Cortex of kidney (tissue), 1 donor: ENCODE measurements at places on chromosomes 5 and 9.

- DNase-seq, result no peak
Measured at GRCh38 chr9:6938447-6938846, 180.7 kb downstream of the KDM4C start.

DNA sequence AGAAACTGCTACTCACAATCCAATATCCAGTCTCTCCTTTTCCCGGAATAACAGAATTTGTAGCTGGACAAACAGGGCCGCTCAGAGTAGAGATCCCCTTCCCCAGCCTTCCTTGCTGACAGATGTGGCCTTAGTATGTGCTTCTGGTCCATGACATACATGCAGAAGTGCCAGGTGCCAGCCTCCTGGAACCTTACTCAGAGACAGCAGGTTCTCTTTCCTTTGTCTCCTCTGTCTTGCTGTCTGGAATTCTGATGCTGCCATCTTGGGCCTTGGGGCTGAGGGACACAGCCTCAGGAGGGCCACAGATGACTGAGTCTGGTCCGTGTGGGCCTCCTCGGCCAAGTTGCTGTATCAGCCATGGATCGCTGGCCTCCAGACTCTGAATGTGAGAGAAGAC lies 210.1 kb downstream of the PAX5 start:
- DNase-seq, result no peak

GRCh38 chr5:62690421-62690820 lies 111.8 kb downstream of the LRRC70 start:
- DNase-seq, result no peak

DNA sequence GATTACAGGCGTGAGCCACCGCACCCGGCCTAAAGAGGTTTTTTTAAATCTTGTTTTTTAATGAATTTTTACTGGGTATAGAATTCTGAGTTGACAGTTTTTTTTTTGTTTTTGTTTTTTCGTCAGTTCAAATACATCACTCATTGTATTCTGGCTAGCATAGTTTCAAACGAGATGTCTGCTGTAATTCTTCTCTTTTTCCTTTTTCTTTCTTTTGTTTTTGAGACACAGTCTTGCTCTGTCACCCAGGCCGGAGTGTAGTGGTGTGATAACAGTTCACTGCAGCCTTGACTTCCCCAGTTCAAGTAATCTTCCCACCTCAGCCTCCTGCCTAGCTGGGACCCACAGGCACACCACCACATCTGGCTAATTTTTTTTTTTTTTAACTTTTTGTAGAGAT lies 2.2 kb upstream of the PRRT1B start:
- no peak for DNase-seq

DNA sequence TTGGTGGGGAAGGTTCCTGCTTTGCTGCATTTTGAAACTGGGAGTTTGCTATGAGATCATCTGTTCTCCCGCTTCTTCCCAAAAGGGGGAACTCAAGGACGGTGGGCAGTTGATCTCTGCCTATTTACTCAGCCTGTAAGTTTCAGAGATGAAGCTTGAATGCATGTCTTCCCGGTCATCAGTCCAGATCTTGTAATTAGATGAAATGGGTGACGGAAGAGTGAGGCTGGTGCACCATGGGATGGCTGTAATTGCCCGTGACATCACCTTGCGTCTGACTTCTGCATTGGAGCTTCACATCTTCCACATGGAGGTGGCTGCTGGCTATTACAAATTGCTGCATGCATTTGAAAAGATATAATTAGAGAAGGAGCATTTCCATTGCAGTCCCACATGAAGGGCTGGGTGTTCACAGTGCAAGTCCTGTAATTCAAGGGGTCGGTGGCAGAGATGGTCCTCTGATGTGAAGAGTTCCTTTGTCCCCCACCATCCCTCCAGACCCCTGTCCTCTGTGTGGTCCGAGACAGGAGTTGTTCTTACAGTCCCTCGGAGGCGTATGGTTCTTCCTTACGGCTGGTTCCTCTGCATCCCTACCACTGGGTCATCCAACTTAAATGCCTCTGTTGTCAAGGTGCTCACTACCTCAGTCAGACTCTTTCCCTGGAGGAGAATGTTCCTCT lies 72.9 kb downstream of the ZNF618 start:
- no peak for DNase-seq

DNA sequence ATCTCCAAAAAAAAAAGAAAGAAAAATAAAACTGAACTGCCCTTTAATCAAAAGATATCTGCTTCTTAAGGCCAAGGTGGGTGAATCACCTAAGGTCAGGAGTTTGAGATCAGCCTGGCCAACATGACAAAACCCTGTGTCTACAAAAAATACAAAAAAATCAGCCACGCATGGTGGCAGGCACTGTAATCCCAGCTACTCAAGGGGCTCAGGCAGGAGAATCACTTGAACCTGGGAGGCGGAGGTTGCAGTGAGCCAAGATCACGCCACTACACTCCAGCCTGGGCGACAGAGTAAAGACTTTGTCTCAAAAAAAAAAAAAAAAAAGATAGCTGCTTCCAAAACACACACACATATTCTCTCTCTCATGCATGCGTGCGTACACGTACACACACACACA lies 17.8 kb downstream of the SCAI start:
- no peak for DNase-seq

- DNase-seq, result no peak
Measured at GRCh38 chr9:135708164-135708563, 6.2 kb downstream of the KCNT1 start.

GRCh38 chr9:130174920-130175321 lies 2.7 kb downstream of the NCS1 start:
- no peak for DNase-seq

GRCh38 chr9:92385001-92385400 lies 19.4 kb downstream of the OGN start:
- DNase-seq, result no peak

GRCh38 chr9:3758816-3759576 lies 233.2 kb upstream of the RFX3 start:
- DNase-seq, result no peak

DNA sequence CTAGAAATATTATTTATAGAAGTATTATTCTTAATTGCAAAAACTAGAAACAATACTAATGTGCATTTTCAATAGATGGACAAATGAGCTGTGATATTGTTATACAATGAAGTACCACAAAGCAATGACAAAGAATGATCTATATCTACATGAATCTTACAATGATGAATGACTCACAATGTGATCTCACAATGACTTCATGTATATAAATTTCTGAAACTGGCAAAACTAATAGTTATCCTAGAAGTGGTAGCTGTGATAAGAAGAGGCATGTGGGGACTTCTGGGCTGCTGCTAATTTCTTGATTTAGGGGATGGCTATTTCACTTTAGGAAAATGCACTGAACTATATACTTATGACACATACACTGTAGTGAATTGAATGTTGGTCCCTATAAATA lies 396.0 kb upstream of the ZNF608 start:
- no peak for DNase-seq

DNA sequence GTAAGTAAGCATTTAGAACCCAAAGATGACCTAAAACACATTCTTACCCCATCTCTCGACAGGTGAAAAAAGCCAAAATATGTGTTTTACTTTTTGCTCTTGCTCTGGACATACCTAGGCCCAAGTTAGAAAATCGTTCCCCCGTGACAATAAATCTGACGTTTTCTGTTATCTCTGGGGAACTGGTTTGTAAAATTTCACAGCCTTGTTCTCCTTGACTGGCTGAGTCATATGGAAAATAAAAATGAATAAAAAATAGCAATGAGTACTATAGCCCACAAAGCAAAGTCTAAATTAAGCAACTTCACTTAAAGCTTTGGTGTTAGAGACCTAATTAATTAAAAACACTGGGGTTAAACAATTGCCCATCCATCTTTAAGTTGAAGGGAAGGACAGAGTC lies 286.9 kb upstream of the CLINT1 start:
- no peak for DNase-seq

DNA sequence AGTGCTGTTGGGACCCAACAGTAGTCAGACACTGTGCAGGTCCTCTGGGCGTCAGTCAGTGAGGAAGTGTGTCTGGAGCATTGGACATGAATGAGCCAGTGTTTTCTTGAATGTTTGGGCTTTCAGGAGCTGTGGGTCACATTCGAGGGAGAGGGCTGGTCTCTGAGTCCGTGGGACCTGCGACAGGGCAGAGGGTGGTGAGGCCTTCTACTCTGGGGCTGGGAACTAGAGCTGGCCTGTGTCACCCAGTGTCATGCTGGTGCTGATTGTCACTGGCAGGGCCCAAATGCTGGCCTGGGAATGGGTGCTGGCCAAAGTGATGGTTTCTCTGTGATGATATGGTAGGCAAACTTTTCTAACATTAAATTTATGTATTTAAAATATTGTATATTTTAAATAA lies 10.3 kb downstream of the POLR1E start:
- no peak for DNase-seq
